B cell (primary cell): ENCODE measurements at places on chromosomes 2 and 18.

DNA sequence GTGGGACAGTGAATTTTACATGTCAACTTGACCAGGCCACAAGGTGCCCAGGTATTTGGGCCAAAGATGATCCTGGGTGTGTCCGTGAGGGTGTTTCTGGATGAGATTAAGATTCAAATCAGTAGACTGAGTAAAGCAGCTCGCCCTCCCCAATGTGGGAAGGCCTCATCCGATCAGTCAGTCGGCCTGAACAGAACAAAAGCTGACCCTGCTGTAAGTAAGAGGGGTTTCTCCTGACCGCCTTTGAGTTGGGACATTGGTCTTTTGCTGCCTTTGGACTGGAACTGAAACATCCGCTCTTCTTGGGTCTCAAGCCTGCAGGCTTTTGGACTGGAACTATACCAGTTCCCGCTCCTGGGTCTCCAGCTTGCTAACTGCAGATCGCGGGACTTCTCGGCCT, 233.3 kb downstream of the KLHL29 start:
- no peak for DNase-seq

GRCh38 chr2:45670646-45671045, 19.2 kb downstream of the PRKCE start:
- no peak for DNase-seq

GRCh38 chr18:48767090-48767690, 183.6 kb downstream of the SMAD7 start:
- no peak for DNase-seq

GRCh38 chr2:224570328-224570993, 14.7 kb downstream of the CUL3 start:
- no peak for DNase-seq

GRCh38 chr2:238380336-238380735, 46.4 kb upstream of the ASB1 start:
- DNase-seq, result no peak

- DNase-seq, result no peak
Measured at GRCh38 chr2:190811811-190812210, 68.8 kb upstream of the GLS start.

DNA sequence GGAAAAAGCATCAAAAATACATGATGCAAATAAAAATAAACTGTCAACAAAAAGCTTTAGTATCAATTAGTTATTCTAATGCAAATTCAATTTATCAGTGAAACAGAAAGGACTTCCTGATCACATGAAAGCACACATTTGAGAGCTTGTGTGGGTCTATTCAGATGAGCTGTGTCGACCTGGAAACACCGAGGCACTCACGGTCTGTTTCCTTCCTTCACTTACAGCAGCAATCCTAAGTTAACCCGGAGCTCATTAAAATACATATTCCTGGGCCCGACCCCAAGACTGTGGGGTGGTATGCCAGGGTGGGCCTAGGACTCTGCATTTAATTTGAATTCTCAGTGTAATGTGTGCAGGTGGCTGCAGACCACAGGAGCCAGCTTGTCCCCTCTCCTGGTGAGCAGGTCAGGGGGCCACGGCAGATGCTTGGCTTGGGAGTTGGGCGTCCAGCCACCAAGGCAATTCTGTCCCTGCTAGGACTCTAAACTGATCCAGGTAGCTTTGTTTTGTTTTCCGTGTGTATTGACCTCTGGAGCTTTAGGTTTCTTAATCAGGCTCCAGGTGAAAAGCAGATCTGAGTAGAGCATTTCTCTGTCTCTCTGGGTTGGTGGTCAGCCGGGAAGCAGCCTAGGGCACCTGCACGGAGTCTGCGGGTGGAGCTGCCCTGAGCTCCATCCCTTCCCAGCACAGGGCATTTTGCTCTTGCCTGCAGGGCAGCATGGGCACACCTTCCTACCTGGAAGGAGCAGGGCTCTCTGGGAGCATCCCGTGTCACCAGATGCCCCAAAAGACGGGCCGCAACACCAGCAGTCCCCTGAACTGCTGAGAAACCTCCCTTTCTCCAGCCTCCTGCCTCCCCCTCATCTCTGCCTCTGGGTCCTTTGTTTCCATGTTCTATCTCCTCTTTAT, 9.0 kb downstream of the MBP start:
- peak; percentile 35 for DNase-seq

DNA sequence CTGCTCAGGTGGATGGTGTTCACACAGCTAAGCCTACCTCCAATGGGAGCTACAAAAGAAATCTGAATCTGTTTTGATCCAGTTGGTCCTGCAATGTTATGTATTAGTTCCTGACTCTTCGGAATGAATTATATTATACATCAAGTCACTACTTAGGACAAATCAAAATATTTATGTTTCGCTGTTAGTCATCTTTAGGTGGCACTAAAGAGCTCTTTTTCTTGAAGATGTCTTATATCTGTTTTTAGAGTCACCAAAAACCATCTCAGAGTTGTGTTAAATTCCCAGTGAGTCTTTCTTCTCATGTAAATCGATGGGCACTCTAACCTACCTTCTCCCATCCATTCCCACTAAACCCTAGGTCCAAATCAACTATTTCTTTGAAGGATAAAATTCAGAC, 2.2 kb downstream of the DNER start:
- DNase-seq, result no peak

- DNase-seq, result no peak
Measured at GRCh38 chr2:16395601-16396000, 270.0 kb downstream of the CYRIA start.

DNA sequence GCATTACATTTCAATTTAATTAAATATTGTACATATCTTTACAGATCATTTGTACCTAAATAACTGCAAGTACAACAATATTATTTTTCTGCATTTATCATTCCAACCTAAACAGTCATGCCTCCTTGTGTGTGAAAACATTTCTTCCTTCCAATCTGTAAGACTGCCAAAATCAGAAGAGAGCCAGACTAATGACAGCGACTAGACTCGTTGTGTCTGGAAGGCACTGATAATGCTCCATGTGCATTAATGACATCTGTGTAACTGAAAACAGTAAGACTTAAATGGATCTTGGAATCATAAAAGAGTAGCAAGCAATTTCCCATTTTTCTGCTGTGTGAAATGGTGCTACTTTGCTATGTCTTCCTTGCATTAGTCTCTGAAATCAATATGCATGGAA, 278.0 kb upstream of the DSEL start:
- no peak for DNase-seq

- DNase-seq, result no peak
Measured at GRCh38 chr2:230459216-230459615, 43.2 kb downstream of the SP100 start.

DNA sequence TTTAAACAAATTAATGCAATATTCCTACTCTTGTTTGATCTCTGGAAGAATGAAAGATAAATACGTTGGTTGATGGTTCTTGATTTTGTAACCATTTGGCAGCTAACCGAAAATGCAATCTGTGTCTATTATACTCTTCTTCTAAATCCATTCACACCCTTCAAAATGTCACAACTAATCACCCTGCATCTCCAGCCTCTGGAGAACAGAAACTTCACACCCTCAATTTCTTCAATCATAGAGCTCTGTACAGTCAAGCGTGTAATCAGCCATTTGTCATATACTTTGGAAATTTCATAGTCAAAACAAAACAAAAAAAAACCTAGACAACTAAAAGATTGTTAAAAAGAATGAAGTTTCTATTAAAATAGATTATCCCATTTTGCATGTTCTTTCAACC, 1482.3 kb upstream of the LRRTM1 start:
- no peak for DNase-seq

DNA sequence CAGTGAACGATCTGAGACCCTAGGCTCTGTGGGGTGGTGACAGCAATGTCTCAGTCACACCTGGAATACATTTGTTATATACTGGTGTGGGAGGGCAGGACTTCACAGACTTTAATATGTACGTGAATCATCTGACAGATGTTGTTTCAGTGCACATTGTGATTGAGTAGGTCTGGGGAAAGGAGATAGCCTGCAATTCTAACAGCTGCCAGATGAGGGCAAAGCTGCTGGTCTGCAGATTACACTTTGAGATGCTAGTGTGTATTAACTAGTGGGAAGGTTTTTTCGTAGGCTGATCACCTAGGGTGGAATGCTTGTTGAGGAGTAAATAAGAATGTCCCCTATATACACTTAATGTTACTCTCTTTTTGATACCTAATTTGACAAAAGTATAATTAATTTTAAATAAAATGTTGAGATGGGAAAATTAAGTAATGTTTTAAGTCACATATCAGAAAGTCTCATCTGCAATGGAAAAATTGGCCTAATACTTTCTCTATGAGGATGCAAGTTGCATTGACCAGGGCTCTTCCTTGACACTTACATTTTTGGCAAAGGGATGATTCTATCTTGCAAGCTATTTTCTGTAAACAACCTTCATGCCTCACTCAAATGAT, 496.9 kb upstream of the HNMT start:
- DNase-seq, result no peak

DNA sequence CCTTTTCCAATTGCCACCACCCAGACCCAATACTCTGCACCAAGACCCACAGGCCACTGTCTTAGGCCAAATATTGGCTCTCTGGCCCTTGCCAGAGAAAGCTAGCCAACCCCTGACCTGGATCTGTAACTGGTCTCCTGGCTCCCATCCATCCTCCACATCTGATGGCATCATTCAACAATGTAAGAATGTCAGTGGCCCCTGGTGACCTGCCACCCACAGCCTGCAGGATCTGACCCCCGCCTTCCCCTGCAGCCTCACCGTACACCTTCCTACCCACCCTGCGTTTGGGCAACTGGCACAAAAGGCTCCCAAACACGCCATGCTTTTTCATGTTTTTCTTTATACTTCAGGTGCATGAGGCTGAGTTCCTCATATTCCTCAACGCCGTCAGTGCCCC, 60.0 kb upstream of the ASAP2 start:
- DNase-seq, result no peak

DNA sequence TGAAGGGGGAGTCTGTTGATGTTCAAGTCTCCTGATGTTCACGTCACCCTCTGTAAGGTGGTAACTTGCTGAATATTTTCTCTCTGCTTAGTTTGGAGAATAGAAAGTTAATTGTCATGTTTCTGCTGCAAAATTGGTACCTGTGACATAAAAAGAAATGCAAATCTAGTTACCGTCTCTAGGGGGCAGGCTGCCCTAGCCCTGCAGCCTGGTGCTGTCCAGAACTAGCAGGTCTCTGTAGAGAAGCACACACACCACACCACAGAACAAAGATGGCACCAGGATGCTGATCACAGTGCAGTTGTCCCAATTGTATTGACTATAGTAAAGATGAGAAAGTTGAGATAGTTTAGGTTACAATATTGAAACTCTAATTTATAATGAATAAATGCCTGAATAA, 47.0 kb downstream of the SLC9A4 start:
- DNase-seq, result peak; percentile 14

GRCh38 chr2:238151628-238152235, 7.0 kb upstream of the ERFE start:
- no peak for DNase-seq

DNA sequence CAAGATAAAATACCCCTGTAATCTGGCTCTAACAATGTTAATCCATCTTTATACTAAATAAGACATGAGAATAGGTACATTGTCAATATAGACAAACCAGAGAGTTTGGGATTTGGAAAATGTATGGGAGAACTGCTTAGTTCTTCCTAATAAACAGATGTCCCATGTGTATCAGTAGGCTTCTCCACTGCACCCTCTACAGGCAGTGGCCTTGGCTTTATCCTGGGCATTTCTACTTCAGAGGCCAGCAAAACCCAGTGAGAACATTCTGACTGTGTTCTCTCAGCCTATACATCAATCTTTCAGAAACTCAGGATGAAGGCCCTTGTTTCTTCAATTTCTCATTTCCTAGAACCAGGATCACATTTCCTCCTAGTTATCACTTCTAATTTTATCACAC, 1167.5 kb upstream of the ACVR2A start:
- no peak for DNase-seq

- DNase-seq, result no peak
Measured at GRCh38 chr2:236008006-236008405, 160.2 kb downstream of the GBX2 start.

DNA sequence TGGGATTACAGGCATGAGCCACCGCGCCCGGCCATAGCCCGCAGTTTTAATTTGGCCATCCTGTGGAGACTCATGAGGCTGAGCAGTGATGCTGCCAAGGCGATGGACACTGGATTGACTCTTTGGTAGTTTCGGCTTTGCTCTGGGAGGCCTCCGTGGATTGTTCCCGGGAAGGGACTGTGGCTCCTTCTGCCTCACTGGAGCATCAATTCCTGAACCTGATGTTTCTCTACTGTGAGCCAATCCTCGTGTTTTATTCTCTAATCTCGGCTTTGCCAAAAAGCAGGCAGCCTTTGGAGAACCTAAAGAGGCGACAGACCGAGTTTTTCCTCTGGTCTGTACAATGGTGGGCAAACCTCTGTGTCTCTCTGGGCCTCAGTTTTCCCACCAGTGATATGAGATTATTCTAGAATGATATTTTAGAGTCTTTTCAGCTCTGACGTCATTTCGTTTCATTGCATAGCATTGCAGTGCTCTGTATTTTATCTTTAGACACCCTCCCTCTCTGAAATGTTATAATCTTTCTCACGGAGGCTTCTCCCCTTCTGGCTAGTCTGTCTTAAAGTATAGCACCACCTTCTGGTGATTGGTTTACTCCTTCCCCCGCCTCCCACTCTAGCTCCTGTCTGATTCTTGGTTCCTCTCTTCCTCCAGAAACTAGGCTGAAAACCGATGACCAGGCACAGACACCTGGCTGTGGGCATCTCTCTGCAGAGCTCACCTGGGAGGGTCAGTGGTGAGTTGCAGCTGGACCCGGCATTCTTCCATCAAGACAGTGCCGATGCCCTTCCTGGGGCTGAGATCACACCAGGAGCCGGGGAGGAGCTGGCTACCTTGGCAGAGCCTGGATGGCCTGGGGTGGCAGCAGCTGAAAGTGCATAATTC, 341.3 kb downstream of the MYCN start:
- no peak for DNase-seq

GRCh38 chr2:152369176-152369860, 34.3 kb downstream of the FMNL2 start:
- no peak for DNase-seq

- no peak for DNase-seq
Measured at GRCh38 chr2:62506421-62506750, 391 bp upstream of the TMEM17 start.

DNA sequence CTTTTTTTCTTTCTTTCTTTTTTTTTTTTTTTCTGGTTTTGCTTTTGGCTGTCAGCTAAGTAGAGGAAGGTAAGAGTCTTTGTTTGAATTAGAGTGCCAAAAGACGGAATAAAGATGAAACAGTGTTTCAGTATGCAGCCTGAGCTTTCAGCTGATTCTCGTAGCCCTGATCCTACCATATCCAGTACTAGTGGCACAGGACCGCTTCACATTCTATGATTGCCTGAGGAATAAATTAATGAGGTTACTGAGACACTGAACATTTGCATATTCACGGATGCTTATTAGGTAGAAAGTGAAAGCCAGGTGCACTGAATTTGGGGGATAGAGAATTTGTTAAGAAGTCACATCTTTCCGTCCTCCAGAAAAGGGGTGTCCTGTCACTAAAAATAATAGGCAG, 421.5 kb upstream of the POU3F3 start:
- DNase-seq, result no peak

- DNase-seq, result peak; percentile 76
Measured at GRCh38 chr2:156332284-156332533, 312 bp downstream of the NR4A2 start.

DNA sequence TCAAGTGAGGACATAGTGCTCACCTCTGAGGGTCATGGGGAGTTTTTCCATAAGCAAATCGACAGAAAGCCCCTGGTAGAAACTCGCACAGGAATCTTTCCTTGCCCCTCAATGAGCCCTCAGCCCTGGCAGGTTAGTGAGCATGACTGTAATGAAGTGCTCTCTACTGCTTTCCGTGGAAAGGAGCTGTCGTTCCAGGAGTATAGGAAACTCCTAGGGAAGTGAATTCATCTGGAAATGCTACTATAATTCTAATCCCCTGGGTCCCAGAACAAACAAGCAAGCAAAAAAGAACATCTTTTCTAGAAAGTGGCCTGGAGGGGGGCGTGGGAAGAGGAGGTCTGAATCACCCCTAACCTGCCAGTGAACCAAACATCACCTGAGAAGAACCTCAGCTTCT, 18.1 kb downstream of the BCL2L11 start:
- DNase-seq, result no peak
